Colonic mucosa (tissue), 4 donors: ENCODE measurements at places on chromosomes 12 and 14. TPM values are rescaled to one million over a fixed set of nuclear protein-coding genes. Genes with fewer than 3 reads are reported as not detected.

GRCh38 chr12:124152731-124153130 is 142.2 kb upstream of the RFLNA start:
- no peaks in the 10 kb centered on the region for H3K36me3 ChIP-seq
- H3K4me3 ChIP-seq, result no peak overlapping the region
- no peak for DNase-seq
- no peaks in the 10 kb centered on the region for H3K4me1 ChIP-seq
- H3K27me3 ChIP-seq, result no peaks in the 10 kb centered on the region
- no peak overlapping the region for H3K27ac ChIP-seq

DNA sequence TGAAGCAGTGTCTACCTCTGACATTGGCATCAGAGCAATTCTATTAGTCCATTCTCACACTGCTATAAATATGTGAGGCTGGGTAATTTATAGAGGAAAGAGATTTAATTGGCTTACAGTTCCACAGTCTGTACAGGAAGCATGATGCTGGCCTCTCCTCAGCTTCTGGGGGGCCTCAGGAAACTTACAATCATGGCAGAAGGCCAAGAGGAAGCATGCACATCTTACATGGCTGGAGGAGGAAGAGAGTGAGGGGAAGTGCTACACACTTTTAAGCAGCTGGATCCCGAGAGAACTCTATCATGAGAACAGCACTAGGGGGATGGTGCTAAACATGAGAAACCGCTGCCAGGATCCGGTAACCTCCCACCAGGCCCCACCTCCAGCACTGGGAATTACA is 25.7 kb upstream of the SEL1L start:
- H3K4me1 ChIP-seq, result no peaks in the 10 kb centered on the region
- no peak for DNase-seq
- no peak overlapping the region for H3K4me3 ChIP-seq
- H3K36me3 ChIP-seq, result no peaks in the 10 kb centered on the region

DNA sequence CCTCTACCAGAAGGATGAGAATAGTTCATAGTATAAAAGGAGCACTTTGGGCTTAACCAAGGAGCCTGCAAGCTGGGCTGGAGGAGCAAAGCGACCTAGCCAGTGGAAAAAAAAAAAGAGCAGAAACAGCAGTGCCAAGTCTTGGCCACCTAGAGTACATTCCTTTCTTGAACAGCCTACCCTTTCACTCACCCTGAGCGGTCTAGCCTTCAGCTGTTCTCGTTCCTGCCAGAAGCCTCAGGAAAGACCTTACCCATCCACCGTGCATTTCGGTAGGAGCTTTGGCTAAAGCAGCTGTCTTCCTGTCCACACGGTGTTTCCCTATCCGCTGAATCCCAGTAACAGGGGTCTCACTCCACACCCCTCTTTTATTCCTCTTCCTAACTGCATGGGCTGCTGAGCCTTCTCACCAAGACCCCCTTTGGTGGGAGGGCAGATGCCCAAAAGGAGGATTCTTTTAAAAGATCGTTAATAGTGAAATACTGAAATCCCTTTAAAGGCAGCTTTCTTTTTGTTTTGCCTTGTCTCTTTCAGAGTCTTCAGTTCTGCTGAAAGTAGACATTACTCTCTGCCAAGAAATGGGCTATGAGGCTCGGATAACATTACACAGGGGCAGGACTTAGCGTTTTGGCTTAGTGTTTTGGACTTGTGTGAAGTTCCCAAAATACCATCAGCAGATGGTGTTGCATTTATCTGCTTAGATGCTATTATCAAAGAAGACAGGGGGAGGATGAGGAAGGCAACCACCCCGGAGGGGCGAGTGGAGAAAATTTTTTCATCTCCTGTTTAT is 88.5 kb upstream of the METAP2 start:
- no peaks in the 10 kb centered on the region for H3K36me3 ChIP-seq
- H3K27ac ChIP-seq, result no peak overlapping the region
- H3K4me1 ChIP-seq, result no peaks in the 10 kb centered on the region

DNA sequence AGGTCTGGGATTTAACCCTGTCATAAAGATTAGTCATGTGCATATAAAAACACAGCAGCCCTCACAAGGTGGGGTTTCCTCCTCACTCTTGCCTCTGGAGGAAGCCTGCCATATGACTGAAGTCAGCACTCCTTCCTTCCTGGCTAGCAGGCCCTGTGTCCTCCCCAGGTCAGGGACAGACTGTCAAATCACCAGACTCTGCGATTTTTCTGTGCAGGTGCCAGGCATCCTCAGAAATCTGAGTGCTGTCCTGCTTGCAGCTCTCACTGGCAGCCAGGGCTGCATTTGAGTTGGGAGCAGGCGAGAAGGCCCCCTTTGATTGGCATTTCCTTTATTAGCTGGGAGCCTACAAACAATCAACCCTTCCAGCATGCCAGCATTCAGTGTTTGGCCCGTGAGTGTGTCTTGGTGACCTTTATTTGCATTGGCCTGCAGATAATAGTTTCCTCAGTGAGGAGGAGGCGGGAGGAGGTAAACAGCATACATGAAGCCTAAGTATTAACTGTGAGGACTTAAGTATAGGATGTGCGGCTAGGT is 183.8 kb upstream of the ARHGAP5 start:
- H3K27me3 ChIP-seq, result no peaks in the 10 kb centered on the region
- no peaks in the 10 kb centered on the region for H3K36me3 ChIP-seq
- DNase-seq, result no peak
- no peaks in the 10 kb centered on the region for H3K4me1 ChIP-seq
- H3K4me3 ChIP-seq, result no peak overlapping the region

DNA sequence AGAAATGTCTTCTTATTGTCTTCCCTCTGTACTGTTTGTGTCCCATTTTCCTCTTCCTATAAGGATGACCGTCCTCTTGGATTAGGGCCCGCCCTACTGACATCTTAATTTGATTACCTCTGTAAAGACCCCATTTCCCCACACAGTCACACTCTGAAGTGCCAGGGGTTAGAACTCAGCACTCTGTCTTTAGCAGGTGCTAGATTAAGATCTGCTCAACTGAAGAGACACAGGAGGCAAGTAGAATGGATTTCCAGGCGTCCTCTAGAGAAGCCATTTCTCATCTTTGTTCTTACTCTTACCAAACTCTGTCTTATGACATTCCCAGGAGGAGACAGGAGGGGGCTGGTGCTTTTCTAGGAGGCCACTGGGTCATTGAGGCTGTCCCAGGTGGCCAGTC is 50.8 kb downstream of the VCPKMT start:
- peaks cover 22% of the 10 kb centered on the region for H3K4me1 ChIP-seq
- H3K36me3 ChIP-seq, result no peaks in the 10 kb centered on the region
- DNase-seq, result no peak
- H3K27ac ChIP-seq, result no peak overlapping the region
- H3K27me3 ChIP-seq, result no peaks in the 10 kb centered on the region

- no peaks in the 10 kb centered on the region for H3K36me3 ChIP-seq
- no peaks in the 10 kb centered on the region for H3K27me3 ChIP-seq
- H3K27ac ChIP-seq, result no peak overlapping the region
- no peak for DNase-seq
- no peak overlapping the region for H3K4me3 ChIP-seq
- no peaks in the 10 kb centered on the region for H3K4me1 ChIP-seq
Measured at GRCh38 chr12:69115951-69116350, 123.4 kb upstream of the CPSF6 start.

DNA sequence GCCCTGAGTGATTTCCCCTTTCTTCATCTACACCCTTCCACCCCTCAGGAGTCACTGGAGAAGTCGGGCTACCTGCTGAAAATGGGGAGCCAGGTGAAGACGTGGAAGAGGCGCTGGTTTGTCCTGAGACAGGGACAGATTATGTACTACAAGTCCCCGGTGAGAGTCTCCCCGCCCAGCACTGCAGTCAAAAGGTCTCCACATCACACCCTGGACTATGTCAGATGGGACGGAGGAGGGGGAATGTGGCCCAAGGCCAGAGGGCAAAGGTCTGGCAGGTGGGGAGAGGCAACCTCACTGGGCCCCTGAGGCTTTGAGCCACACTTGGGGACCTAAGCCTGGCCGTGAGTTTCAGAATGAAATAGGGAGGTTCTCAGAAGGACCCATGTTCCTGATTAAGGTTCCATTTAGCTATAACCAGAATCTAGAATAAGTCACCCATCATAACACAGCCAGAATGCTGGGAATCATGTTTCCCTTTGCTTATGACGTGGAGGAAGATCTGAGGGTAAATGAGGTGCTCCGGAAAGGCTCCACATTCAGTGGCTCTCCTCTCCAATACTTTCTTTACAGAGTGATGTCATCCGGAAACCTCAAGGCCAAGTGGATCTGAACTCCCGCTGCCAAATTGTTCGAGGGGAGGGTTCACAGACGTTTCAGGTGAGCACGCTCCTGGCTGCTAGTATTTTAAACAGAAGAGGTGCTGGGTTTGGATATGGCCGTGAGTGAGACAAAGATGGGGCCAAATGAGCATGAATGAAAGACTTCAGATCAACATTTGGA is 26.6 kb downstream of the PIGH start:
- no peaks in the 10 kb centered on the region for H3K36me3 ChIP-seq
- DNase-seq, result no peak
- no peak overlapping the region for H3K4me3 ChIP-seq
- H3K4me1 ChIP-seq, result no peaks in the 10 kb centered on the region

GRCh38 chr12:102169922-102170621 is 27.6 kb downstream of the PMCH start:
- H3K27ac ChIP-seq, result no peak overlapping the region
- no peaks in the 10 kb centered on the region for H3K36me3 ChIP-seq
- no peaks in the 10 kb centered on the region for H3K27me3 ChIP-seq
- no peaks in the 10 kb centered on the region for H3K4me1 ChIP-seq
- no peak overlapping the region for H3K4me3 ChIP-seq

The TRMT61A gene
- 10.0 TPM for total RNA-seq

DNA sequence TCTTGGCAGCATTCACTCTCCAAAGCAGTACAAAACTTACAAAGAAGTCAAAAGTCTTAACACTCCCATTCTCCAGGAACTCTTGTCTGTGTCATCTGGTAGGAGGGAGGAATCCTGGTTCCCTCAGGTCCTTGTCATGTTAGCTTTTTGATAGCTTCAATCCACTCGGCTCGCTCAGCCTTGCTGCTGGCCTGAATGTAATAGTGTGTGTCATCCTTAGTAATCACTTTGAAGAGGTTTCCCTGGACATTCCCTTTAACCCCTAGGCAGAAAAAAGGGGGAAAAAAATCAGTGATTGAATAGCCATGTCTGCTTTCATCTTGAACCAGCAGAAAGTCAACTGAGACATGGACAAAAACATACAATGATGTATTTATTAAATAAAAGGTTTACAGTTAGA is 24.8 kb downstream of the PLEK2 start:
- H3K36me3 ChIP-seq, result peaks cover 11% of the 10 kb centered on the region
- peaks cover 4% of the 10 kb centered on the region for H3K4me1 ChIP-seq
- DNase-seq, result no peak
- no peak overlapping the region for H3K4me3 ChIP-seq
- no peaks in the 10 kb centered on the region for H3K27me3 ChIP-seq
- no peak overlapping the region for H3K27ac ChIP-seq

- no peak for DNase-seq
- H3K36me3 ChIP-seq, result no peaks in the 10 kb centered on the region
Measured at GRCh38 chr14:69481815-69482568, 2.5 kb upstream of the PLEKHD1 start.

GRCh38 chr14:67663633-67664032 is 10.8 kb downstream of the VTI1B start:
- H3K4me1 ChIP-seq, result peaks cover 3% of the 10 kb centered on the region
- H3K4me3 ChIP-seq, result no peak overlapping the region
- DNase-seq, result no peak
- no peaks in the 10 kb centered on the region for H3K27me3 ChIP-seq
- no peaks in the 10 kb centered on the region for H3K36me3 ChIP-seq

The IL23A gene
- not detected for total RNA-seq

GRCh38 chr12:65536876-65537681 is 258.6 kb downstream of the MSRB3 start:
- no peak for DNase-seq
- H3K27me3 ChIP-seq, result no peaks in the 10 kb centered on the region
- H3K4me1 ChIP-seq, result no peaks in the 10 kb centered on the region
- H3K27ac ChIP-seq, result peak overlapping the region; percentile 9
- no peak overlapping the region for H3K4me3 ChIP-seq

GRCh38 chr12:115847398-115847797 is 430.1 kb downstream of the MED13L start:
- no peak overlapping the region for H3K4me3 ChIP-seq
- H3K27ac ChIP-seq, result no peak overlapping the region
- H3K27me3 ChIP-seq, result no peaks in the 10 kb centered on the region
- H3K4me1 ChIP-seq, result no peaks in the 10 kb centered on the region

DNA sequence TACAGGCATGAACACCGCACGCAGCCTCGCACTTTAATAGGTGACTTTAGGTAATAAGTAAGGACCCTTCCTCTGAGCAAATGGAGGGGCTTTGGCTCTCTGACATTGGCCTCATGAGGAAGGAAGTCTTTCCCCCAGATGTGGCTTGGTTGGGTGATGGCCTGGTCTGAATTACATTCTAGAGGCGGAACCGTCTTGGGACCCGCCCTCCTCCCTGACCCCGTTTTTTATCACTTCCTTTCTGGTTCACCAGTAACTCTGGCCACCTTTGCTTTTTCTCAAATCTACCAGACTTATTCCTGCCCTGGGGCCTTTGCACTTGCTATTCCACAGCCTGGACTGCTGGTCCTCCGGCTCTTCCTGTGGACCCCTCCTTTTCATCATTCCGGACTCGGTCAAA is 13.4 kb downstream of the ALDH2 start:
- peak; percentile 74 for DNase-seq
- H3K27me3 ChIP-seq, result no peaks in the 10 kb centered on the region
- H3K27ac ChIP-seq, result peak overlapping the region; percentile 67
- H3K36me3 ChIP-seq, result peaks cover 16% of the 10 kb centered on the region
- H3K4me3 ChIP-seq, result no peak overlapping the region

DNA sequence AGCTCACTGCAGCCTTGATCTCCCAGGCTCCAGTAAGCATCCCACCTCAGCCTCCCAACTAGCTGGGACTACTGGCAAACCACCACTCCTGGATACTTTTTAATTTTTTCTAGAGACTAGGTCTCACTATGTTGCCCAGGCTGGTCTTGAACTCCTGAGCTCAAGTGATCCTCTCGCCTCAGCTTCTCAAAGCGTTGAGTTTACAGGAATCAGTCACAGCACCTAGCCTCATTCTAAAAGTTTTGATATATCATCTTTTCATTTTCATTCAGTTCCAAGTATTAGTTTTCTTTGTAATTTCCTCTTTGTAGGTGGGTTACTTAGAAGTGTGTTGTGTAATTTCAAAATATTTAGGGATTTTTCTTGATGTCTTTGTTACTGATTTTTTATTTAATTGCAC is 9.6 kb downstream of the CBX5 start:
- no peak overlapping the region for H3K27ac ChIP-seq
- no peak for DNase-seq

DNA sequence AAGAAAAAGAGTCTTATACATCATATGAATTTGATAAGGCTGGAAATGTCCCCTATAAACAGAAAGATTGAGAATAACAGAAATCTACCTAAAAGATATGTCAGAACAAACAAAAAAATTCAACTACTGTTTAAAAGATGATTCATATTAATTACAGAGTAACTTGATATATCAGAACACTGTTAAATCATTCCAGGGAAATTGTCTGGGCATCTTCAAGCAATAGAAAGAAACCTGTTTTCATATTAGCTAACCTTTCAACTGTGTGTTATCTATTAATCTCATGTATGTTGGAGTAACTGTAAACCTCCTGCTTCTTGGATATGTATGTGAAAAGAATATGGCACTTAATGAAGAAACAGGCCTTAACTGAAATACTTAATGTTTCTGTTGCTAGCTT is 96.7 kb downstream of the NUBPL start:
- no peaks in the 10 kb centered on the region for H3K36me3 ChIP-seq
- no peak for DNase-seq
- H3K4me1 ChIP-seq, result no peaks in the 10 kb centered on the region
- no peak overlapping the region for H3K4me3 ChIP-seq

- DNase-seq, result peak; percentile 7
- no peak overlapping the region for H3K4me3 ChIP-seq
- H3K27ac ChIP-seq, result no peak overlapping the region
- no peaks in the 10 kb centered on the region for H3K36me3 ChIP-seq
- no peaks in the 10 kb centered on the region for H3K27me3 ChIP-seq
- no peaks in the 10 kb centered on the region for H3K4me1 ChIP-seq
Measured at GRCh38 chr14:93713726-93714405, 74.4 kb downstream of the PRIMA1 start.

The CCDC197 gene
- total RNA-seq, result not detected
